Fibroblast of lung (primary cell): ENCODE measurements at places on chromosomes 5 and 9. TPM values are rescaled to one million over a fixed set of nuclear protein-coding genes. Genes with fewer than 3 reads are reported as not detected.

Gene PPWD1
- polyA plus RNA-seq = 7.0 and 7.3 TPM in 2 replicates

Gene ANKRD20A1
- 0.02 TPM in 2 replicates for polyA plus RNA-seq

Gene SLC6A3
- not detected in 2 replicates for polyA plus RNA-seq

Gene ENHO
- 0.07 TPM in 1 of 2 replicates, not detected in the other for polyA plus RNA-seq

Gene IL12B
- not detected in 2 replicates for polyA plus RNA-seq

Gene EPB41L4B
- polyA plus RNA-seq = 0.56 and 1.7 TPM in 2 replicates
